ENCODE measurements at places on chromosomes 1 and 21.

DNA sequence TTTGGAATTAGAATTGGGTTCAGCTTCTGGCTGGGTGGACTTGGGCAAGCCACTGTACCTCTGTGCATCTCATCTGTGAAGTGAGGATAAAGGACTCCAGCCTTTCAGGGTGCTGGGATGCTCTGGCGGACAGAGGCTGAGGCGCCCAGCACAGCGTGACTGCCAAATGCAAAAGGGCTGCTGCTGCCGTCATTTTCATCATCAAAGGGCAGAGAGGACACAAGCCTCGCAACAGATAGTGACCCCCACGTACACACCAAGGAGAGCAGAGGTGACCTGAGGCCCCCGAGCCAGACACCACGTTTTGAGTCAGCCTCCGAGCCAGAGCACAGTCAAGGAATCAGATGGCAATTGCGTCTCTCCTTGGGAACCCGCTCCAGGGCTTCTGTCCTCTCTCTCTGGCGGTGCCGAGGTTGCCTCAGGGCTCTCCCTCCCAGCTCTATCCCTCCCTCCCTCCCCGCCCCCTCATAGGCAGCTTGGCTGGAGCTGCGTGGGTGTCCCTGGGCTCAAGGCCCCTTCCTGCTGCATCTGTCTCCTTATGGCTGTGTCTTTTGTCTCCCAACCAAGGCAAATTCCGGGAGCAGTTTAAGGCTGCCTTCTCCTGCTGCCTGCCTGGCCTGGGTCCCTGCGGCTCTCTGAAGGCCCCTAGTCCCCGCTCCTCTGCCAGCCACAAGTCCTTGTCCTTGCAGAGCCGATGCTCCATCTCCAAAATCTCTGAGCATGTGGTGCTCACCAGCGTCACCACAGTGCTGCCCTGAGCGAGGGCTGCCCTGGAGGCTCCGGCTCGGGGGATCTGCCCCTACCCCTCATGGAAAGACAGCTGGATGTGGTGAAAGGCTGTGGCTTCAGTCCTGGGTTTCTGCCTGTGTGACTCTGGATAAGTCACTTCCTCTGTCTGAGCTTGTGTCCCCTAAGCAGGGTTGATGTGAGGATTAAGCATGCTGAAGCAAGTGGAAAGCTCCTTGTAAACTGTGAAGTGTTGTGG lies 9.0 kb downstream of the HCRTR1 start:
- no peak for DNase-seq

DNA sequence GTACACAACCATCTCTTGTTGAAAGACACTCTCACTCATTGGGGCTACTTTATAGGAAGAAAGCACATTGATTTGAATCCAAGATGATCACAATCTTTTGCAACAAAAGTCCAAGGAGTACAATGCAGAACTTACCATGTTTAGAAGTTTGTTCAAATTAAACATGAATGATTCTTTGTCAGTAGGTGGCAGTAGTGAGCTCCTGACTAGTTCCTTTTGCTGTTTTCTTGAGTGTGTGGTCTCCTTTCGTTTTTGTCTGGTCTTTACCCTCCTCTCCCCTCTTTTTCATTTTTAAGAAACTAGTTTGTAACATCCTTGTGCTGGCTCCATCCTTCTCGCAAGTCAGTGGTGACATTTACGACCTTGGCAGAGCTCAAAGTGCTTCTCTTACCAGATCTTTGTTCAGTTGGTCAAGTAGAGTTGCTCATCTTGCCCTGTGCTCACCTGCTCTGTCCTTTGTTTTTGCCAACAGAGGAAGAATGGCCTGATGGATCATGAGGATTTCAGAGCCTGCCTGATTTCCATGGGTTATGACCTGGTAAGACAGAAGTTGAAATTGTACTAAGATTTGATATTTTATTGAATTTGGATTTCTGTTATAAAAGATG lies 35.7 kb upstream of the MTR start:
- no peak for DNase-seq

GRCh38 chr1:20123722-20124455 lies 4.6 kb upstream of the PLA2G2D start:
- no peak for DNase-seq

- no peak for DNase-seq
Observed at GRCh38 chr1:210272666-210273065, 40.1 kb downstream of the SERTAD4 start.
